Calu3 (cell line): ENCODE measurements at places on chromosomes 2 and 18.

GRCh38 chr18:23822590-23823385 lies 133.5 kb downstream of the LAMA3 start:
- H3K27me3 ChIP-seq = no peaks in the 10 kb centered on the region
- no peak overlapping the region for H3K4me3 ChIP-seq
- H3K36me3 ChIP-seq = peaks cover 4% of the 10 kb centered on the region
- no peak overlapping the region for H3K27ac ChIP-seq
- DNase-seq = no peak

DNA sequence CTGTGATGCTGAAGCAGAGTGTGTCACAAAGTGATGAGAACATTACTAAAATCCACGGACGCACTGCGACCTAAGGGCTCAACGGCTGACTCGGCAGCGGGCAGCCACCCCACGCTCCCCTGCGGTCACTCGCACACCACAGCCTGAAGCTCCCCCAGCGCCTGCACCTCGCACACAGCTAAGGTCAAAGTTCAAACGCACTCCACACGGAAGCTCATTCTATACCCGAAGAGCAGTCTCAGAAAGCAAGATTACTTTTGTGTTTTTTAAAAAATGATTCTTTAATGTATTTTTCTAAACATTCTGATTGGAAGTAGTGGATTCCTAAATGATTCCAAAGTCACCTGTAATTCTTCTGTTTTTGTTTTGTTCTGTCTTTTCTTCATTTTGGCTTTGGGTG lies 21.7 kb downstream of the ASPRV1 start:
- no peaks in the 10 kb centered on the region for H3K27me3 ChIP-seq
- peaks cover 41% of the 10 kb centered on the region for H3K36me3 ChIP-seq
- peaks cover 11% of the 10 kb centered on the region for H3K4me1 ChIP-seq
- no peak overlapping the region for H3K27ac ChIP-seq

- DNase-seq = no peak
- no peaks in the 10 kb centered on the region for H3K36me3 ChIP-seq
- no peak overlapping the region for H3K4me3 ChIP-seq
- no peak overlapping the region for H3K27ac ChIP-seq
- no peaks in the 10 kb centered on the region for H3K4me1 ChIP-seq
Observed at GRCh38 chr18:44911773-44912172, 231.1 kb downstream of the SETBP1 start.

DNA sequence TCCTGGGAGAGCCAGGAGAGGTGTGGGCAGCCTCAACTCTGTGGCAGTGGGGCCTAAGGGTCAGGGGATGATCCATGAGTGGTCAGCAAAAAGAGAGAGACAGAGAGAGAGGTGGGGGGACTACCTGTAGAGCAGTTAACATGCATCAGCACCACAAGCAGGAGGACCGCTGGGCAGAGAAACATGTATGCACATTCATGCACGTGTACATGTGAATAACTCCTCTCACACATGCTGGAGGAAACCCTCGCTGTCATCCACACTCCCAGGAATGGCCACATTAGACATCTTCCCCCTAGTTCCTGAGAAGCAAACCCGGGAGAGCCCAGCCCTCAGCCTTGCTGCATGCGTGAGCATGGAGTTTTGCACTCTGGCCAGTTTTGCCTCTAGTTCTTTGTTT lies 166.1 kb downstream of the SMAD7 start:
- no peak for DNase-seq
- no peaks in the 10 kb centered on the region for H3K27me3 ChIP-seq
- H3K27ac ChIP-seq = no peak overlapping the region
- peaks cover under 1% of the 10 kb centered on the region for H3K4me1 ChIP-seq

- no peak overlapping the region for H3K27ac ChIP-seq
- no peaks in the 10 kb centered on the region for H3K36me3 ChIP-seq
- peak; percentile 11 for DNase-seq
- no peak overlapping the region for H3K4me3 ChIP-seq
Observed at GRCh38 chr2:202072226-202072625, 829 bp upstream of the KIAA2012 start.
